Esophagus mucosa (tissue), 1 donor: ENCODE measurements at places on chromosomes 16 and 17.

DNA sequence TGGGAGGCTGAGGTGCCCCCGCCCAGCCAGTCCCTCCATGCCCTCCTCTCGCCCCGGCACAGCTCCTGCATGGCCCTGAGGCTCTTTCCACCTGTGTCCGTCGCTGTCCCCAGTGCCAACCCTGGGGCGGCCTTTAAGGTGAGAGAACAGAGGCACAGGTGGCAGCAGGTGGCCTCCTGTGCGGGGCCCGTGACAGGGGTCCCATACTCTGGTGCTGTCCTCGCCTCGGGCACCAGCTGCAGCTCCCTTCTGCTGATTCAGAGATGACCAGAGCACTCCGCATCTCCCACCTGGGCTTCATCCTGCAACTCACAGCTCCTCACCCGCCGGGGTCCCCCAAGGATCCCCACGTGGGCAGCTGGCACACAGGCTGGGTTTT lies 8.0 kb downstream of the PRSS27 start:
- no peak for ATAC-seq

DNA sequence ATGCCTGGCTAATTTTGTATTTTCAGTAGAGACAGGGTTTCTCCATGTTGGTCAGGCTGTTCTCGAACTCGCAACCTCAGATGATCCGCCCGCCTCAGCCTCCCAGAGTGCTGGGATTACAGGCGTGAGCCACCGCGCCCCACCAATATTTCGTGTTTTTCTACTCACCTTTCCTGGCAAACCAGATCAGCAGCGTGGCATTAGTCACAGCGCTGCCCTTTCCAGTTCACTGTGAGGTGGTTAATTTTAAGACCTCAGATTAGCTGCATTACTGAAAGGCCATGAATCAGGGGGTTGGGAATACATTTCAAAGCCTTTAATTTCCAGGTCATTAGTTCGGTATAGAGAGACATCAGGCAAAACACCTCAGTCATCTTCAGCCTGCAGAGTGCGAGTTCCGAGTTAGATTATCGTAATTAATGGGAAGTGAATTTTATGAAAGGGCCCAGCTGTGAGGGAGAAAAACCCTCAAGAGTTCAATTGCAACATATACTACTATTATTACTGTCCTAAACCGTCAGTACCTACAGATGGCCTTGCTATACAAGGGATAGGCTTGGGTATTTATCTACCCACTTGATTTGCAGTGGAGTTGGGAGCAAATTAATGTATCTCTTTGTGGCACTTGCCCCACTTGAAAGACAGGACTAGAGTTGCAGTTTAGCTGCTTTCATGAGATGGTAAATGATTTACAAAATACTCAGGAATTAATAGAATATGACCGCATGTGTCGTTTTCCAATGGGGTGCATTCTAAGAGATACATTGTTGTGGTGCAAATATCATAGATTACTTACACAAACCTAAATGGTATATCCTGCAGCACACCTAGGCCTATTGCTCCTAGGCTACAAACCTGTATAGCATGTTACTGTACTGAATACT lies 2.1 kb upstream of the USP32 start:
- ATAC-seq = peak; percentile 68

GRCh38 chr16:53085931-53086421 lies 31.2 kb downstream of the CHD9 start:
- no peak for ATAC-seq

GRCh38 chr17:21291357-21291756 lies 6.8 kb downstream of the MAP2K3 start:
- ATAC-seq = no peak

GRCh38 chr17:59888145-59888750 lies 4.5 kb downstream of the TUBD1 start:
- ATAC-seq = no peak

DNA sequence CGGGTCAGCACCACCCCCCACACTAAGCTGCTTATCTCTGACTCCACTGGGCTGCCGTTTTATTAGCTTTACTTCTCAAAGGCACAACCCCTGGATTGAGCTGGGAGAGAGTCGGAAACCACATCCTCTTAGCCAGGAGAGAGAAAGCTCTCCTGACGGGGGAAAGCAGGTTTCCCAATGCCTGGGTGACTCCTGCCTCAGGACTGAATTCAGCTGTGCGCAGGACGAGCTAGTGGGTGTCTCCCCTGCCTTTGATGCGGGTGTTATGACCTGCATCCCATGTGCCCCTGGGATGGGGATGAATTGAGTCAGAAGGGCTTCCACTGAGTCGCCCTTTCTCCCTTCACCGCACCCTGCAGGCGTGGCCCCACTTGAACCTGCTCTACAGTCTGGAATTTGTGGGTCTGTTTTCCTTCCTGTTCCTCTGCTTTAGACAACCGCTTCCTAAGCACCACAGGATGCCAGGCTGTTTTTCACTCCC lies 819.2 kb upstream of the EEF2KMT start:
- no peak for ATAC-seq
